ENCODE measurements at places on chromosomes 11 and 22.

DNA sequence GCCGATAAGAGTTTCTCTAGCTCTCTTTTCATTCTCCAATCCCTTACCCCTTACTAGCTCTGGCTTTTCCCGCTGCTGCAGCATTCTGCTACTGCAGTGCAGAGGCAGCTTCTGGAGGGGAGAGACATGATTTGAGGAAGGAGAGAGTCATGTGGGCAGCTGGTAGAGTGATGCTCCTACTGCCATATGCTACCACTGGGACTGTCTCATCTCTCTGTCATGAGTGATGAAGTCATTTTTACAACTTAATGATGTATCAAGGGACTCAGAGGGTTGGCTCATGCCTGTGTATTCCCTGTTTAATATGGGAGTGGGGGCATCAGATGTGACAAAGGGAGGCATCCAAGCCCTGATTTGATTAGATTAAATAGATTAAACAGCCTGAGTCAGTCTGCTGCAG is 11.3 kb downstream of the SLC17A6 start:
- no peak for DNase-seq

GRCh38 chr11:76807206-76807875 is 24.2 kb downstream of the TSKU start:
- peak; percentile 49 for DNase-seq

- DNase-seq = no peak
Observed at GRCh38 chr11:118002541-118003423, 16.6 kb downstream of the IL10RA start.

- no peak for DNase-seq
Observed at GRCh38 chr22:11629661-11630385, 3898.2 kb upstream of the OR11H1 start.

DNA sequence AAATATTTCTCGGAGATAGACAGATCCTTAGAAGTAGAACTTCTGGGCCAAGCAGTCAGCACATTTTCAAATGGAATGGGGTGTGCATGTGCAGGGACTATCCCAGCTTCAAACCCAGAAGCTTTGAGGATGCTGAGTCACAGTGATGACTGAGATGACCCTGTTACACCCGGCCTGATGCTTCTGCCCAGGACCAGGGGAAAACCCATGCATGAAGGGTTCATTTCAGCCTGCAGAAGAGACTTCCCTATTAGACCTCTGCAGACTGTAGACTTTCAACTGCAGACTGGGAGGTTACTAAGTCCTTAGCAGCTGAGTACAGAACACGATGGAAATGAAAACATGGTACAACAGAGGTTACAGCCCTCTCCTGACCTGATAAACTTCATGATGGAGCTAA is 3.6 kb upstream of the OR2AT4 start:
- DNase-seq = no peak

DNA sequence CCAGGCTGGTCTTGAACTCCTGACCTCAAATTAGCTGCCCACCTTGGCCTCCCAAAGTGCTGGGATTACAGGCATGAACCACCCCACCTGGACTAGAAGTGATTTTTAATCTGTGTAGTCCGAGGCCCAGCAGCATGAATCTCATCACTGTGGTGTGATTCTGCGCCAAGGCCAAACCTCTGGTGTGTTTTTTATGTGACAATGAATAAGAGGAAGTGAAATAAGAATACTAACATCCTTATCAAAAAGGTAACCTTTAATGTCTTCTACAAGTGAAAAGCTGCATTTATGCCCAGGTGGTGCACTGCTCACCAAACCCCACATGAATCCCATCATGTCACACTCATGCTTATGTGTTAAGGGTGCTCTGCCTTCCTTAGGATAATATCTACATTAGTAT is 77.1 kb upstream of the OR9Q1 start:
- DNase-seq = no peak

DNA sequence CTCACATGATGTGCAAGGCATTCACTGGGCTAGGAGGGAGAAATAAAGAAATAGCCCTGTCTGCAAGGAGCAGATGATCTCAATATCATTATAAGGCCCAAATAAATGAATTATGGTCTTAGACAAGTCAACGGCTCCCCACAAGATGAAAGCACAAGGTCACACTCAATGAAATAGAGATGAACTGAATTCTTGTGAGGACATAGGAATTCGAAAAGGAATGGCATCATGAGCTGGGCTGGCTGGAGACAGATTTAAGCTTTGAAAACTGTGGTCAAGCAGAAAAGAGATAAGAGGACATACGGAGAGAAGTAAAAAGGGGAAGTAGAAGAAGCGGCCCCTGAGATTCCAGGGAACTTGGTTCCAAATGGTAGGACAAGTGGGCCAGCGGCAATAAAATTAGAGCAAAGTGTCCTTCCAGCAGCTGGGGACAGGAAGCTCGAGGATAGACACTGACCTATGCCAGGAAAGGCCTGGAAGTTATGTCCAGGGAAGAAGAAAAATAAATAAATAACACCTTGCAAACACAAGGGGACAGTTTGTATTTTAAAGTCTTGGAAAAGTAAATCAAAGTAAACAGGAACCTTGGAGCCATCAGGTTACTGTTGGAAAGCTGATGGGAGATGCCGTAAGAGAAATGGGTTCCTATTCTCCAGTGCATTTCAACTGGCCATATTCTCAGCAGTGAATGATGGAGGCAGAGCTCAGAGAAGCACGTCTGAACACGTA is 37.8 kb downstream of the GALNT18 start:
- no peak for DNase-seq

- no peak for DNase-seq
Observed at GRCh38 chr11:111081021-111081511, 164.5 kb upstream of the POU2AF2 start.

- no peak for DNase-seq
Observed at GRCh38 chr11:36409152-36409816, 100.8 kb downstream of the TRAF6 start.

GRCh38 chr22:37112084-37112728 is 2.7 kb upstream of the TMPRSS6 start:
- no peak for DNase-seq

- no peak for DNase-seq
Observed at GRCh38 chr22:45585437-45585755, 82.7 kb downstream of the FBLN1 start.

DNA sequence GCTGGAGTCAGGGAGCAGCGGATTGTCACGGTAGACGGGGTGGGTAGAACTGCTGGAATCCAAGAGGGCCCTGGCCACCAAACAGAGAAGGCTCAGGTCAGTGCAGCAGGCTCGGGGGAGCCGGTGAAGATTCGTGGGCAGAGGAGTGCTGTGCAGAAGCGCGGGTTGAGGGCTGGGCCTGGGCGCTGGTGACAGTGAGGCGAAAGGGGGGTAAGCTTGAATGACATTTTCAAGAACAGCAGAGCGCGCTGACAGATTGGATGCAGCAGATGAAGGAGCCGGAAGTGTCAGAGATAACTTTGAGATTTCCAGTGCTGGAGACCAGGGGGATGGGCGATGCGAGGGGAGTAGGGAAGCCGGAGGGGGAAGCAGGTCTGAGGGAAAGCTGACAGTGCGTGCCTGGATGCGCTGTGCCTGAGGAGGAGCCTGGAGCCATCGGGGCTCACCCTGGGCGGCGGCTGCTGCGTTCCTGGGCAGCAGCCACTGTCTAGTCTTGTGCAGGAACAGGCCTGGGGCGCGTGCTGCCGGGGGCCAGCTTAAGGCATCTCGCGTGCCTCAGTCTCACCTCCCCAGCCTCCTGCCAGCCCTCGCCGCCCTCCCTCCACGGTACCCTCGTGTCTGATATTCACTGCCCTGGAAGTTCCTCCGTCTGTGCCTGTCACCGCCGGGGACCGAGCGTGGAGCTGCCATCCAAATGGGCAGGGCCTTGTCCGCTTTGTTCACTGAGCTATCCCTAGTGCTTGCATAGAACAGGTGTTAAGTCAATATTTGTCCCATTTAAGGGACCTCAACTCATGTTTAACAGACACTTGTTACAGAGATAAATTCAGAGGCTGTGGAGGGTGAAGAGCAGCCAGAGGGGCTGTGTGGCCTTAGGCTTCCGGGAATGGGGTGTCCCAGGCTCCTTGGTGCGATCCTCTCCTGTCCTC is 5.2 kb downstream of the GRIK4 start:
- DNase-seq = no peak

DNA sequence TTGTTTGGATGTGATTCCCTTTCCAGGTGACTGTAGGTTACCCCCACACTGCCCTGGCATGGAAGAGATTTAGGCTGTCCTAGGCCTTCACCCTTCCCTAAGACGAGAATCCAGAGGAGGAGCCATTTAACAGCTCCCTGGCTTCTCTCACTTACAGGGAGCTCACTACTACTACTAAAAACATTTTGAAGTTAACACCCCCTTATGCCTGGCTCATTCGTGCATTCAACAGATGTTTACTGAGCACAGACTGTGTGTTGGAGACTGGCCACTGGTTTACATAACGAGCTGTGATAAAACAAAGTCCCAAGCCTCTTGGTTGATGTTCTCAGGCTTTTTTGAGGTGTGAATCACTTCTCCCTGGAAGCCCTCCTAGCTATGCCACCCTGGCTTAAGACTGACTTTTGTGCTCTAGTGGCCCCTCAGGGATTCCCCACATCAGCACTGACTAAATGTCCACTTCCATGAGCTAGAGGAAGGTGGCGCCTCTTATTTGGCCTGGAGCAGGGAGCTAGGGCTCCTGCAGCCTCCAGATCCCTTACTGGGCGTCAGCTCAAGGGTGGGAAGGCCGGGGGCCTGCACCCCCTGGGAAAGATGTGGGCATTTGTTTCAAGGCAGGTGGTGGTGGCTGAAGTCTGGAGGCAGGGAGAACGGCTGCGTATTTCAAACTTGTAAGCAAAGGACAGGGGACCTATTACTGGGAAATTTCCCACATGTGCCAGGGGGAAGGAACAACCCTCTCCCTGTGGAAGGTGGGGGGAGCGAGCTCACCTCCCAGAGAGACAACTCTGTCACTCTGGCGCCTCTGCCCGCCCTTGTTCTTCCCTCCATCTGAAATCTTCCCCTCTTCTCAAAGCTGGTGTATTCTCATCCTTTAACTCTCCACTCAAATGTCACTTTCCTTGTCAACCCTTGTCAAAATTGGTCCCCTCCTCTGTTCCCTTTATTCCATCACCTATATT is 19.4 kb upstream of the MALAT1 start:
- DNase-seq = no peak

- no peak for DNase-seq
Observed at GRCh38 chr22:23775779-23776375, 3.2 kb downstream of the MMP11 start.

- peak; percentile 86 for DNase-seq
Observed at GRCh38 chr11:104705490-104706190, 192.6 kb downstream of the CASP12 start.

DNA sequence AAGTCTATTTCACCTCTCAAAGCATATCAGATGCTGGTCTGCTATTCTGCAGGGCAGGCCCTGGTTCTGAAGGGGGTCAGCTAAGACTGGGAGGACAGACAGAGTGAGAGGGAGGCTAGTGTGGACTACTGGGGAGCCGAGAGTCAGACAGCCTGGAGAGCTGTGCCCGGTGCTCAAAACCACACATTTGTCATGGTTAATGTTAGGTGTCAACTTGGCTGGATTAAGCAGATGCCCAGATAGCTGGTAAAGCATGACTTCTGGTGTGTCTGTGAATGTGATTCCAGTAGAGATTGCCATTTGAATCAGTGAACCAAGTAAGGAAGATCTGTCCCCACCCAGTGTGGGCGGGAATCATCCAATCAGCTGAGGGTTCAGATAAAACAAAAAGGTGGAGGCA is 102.6 kb downstream of the SNX19 start:
- DNase-seq = no peak

GRCh38 chr22:22827187-22827939 is 60.3 kb upstream of the IGLL5 start:
- no peak for DNase-seq

DNA sequence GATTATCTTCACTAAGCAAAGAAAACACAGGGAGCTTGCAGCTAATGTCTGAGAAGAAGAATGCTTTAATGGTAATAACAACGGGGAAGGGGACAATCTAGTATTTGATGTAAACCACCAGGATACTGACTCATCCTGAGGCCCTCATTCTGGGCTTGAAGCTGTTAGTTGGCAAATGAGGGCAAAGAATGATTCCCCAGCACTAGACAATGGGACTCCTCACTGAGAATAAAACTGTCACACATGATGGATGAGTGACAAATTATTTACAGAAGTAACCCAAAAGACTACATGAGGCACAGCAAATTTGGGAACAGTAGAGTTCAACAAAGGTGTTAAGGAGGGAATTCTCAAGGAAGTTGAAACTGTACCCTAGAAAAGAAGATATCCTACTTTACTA is 76.3 kb downstream of the FAM168A start:
- DNase-seq = no peak

GRCh38 chr11:41282395-41282794 is 177.1 kb downstream of the LRRC4C start:
- DNase-seq = no peak

GRCh38 chr11:127226949-127227348 is 226.4 kb upstream of the KIRREL3 start:
- no peak for DNase-seq

DNA sequence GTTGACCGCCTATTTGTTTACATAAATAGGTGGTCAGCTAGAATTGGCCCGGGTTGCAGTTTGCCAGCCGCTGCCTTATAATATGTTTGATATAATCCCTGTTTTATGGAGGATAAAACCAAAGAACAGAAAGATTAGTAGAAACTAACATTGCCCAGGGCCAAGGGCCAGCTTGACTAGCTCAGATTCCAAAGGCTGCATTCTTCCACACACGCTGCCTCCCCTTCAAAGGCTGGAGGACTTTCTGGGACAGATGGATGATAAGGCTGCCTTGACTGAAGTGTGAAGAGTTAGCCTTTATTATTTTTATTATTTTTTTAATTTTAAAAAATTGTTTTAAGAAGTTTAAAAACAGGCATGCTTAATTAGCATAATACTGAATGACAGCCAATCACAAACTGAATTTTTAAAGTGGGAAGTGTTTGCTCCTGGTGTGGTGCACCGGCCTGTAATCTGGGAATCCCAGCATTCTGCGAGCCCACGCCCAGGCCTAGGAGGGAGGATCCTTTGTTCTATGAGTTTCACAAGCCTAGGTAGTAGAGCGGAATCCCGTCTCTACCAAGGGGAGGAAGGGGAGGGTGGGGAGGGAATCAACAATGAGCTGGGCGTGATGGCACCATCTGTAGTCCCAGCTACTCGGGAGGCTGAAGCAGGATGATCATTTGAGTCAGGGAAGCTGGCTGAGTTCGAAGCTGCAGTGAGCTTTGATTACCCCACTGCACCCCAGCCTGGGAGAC is 114.9 kb downstream of the NAV2 start:
- no peak for DNase-seq

Measured in stimulated activated naive CD4-positive, alpha-beta T cell (primary cell).